ENCODE measurements at places on chromosomes 3 and 15.

DNA sequence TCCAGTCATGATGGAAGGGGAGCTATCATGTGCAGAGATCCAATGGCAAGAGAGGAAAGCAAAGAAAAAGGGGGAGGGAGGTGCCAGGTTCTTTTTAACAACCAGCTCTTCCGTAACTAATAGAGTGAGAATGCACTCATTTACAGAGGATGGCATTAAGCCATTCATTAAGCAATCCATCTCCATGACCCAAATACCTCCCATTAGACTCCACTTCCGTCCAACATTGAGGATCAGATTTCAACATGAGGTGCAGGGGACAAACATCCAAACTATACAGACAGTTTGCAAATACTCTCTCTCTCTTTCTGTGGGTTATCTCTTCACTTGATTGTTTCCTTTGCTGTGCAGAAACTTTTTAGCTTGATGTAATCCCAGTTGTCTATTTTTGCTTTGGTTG, 21.2 kb downstream of the ZDHHC23 start:
- DNase-seq = no peak

GRCh38 chr15:42121682-42122081, 27.3 kb upstream of the PLA2G4D start:
- no peak for DNase-seq

GRCh38 chr3:181901626-181902025, 189.9 kb downstream of the SOX2 start:
- no peak for DNase-seq

DNA sequence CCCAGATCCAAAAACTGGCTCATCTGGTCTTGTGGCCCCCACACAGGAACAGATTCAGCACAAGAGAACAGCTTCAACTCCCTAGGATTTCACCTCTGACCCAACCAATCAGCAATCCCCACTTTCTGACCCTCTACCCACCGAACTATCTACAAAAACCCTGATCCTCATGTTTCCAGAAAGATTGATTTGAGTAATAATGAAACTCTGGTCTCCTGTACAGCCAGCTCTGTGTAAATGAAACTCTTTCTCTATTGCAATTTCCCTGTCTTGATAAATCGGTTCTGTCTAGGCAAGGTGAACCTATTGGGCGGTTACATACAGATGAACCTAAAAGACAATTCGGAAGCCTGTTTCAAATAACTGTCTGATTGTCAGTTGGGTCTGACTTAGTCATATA, 847.6 kb upstream of the ALCAM start:
- no peak for DNase-seq

- DNase-seq = peak; percentile 36
These were observed 222.9 kb downstream of the TPRG1 start for GRCh38 chr3:189394599-189395121.

DNA sequence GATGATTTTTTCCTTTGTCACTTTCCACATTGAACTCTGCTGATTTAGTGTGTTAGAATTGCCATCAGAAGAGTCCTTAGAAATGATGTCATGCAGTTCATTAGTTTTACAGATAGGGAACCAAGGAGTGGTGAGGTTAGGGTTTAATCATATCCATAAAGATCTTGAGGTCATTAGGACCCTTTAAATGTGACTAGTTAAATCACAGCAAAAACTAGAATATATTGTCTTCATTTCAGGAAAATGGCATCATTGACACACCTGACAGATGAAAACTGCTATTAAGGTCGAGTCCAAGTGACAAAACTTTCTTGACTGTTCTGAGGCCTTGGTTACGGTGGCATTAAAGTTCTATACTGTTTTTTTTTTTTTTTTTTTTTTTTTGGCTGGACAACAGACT, 50.5 kb downstream of the MBNL1 start:
- no peak for DNase-seq

- no peak for DNase-seq
These were observed 77.8 kb upstream of the LPP start for GRCh38 chr3:188076176-188076575.

DNA sequence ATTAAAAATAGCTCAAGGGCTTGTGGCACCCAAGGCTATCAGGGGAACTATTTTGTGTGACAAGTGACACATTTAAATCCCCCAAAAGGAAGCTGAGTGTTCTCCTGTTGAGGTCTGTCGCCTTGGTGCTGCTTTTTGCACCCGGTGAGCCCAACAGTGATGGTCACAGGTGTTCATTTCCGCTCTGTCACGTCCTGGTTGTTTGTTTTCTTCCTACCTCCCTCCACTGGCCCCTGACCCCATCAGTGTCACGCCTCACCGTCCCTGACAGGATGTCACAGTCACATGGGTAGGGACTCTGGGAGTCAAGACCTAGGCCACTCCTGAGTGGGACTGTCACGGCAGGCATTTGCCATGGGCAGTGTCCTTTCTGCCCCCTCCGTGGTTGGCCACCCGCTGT, 11.2 kb downstream of the SLCO3A1 start:
- no peak for DNase-seq

GRCh38 chr3:45830121-45830520, 11.8 kb downstream of the LZTFL1 start:
- DNase-seq = no peak

DNA sequence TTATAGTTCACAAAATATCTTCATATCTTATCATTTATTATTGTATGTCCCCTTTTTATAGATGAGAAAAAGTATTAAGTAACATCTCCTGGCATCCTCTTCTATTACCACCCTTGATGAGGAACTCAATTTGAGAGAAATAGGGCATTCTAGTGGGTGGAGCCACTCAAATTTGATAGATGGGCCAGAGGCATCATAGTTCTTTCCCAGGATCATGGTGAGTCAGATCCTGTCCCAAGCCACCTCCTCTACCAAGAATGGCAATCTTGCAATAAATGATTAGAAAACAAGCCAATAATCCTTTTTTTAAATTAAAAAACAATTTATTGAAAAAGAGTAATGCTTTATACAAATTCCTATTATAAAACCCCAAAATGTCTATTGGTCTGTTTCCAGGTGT, 16.8 kb downstream of the CLDN1 start:
- no peak for DNase-seq

- peak; percentile 67 for DNase-seq
These were observed 17.8 kb upstream of the FGF12 start for GRCh38 chr3:192745150-192745549.

GRCh38 chr15:42084465-42085235, 9.7 kb downstream of the PLA2G4D start:
- peak; percentile 63 for DNase-seq

DNA sequence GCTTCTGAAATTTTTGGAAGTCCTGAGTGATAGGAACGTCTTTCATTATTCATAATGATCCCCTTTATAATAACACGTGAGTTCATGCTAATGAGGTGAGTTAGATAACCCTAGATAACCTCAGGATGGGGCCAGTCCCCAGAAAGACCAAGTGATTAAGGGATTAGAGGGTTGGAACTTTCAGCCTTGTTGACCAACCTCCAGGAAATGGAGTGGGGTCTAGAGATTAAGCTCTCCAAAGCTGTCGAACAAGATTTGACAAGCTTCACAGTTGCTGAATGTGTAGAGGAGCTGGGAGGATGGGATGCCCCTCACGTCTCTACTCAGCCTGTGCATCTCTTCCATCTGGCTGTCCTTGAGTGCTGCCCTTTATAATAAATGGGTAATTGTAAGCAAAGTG, 107.1 kb downstream of the ZMAT3 start:
- DNase-seq = no peak

DNA sequence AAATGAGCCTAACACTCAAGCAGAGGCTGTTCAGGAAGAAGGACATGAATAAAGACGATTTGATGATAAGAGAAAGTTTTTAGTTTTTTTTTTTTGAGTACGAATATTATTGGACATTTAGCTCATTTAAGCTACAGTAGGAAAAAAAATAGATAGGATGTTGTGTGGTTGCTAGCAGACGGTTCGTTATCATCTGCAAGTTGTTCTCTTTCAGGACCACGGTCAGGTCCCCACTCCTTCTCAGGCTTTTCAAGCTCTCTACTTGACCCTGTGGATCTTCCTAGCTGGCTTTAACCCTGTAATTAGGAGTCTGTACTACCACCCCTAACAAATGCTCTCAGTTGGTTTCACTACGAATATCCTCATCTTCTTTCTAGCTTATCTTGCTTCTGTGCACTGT, 1.1 kb downstream of the KCNH8 start:
- DNase-seq = no peak

- DNase-seq = no peak
These were observed 33.0 kb downstream of the GOLIM4 start for GRCh38 chr3:168062679-168063078.

GRCh38 chr3:100578646-100579045, 30.8 kb upstream of the ADGRG7 start:
- DNase-seq = no peak

DNA sequence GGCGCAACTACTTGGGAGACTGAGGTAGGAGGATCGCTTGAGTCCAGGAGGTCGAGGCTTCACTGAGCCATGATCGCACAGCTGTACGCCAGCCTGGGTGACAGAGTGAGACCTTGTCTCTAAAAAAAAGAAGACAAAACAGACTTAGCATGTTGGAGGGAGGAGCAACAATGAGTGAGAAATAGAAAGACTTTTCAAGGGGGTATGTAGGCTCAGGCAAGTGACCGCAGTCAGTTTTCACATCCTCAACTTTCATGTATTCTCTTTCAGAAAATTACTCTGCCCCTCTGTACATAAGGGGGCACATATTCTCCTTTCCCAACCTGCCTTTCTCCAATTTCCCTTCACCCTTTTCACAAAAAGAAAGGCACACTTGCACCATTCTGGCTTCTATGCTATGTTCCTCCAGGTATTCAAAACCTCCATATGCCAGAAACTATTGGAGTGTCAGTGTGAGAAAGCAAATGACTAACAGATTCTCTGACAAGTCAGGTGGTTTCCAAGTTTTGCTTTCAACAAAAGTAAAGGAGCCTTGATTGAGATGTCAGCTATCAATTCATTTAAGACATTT, 7.6 kb downstream of the NSUN3 start:
- DNase-seq = no peak

DNA sequence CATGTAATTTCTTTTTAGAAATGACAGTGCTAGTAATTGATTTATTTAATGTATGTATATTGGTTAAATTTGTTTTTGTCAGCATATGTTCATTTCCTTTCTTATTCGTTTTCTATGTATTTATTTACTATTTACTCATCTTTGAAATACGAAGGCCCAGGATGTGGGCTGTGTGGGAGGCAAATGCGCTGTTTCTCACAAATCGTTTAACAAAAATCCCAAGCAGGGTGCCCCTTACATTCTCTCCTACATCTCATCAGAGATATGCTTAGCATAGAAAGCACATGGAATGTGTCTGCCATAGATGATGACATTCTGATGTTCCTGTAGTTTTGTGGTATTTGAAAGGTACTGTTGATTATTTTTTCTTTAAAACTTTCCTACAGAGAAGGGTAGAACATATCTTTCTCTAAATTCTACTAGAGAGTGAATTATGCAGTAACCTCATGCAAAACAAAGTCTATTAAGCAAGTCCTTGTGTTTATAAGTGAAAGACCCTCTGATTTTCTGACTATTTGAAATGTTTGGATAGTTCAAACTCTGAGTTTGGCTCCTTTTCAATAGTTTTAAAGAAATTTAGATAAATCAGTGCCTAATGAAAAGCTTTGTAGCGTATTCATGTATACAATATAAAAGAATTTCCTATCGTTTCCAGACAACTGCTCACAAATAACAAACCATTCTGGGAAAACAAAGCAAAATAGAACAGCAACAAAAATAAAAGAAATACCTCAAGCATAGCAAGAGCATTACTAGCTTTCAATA, 111.1 kb upstream of the VGLL3 start:
- DNase-seq = no peak

DNA sequence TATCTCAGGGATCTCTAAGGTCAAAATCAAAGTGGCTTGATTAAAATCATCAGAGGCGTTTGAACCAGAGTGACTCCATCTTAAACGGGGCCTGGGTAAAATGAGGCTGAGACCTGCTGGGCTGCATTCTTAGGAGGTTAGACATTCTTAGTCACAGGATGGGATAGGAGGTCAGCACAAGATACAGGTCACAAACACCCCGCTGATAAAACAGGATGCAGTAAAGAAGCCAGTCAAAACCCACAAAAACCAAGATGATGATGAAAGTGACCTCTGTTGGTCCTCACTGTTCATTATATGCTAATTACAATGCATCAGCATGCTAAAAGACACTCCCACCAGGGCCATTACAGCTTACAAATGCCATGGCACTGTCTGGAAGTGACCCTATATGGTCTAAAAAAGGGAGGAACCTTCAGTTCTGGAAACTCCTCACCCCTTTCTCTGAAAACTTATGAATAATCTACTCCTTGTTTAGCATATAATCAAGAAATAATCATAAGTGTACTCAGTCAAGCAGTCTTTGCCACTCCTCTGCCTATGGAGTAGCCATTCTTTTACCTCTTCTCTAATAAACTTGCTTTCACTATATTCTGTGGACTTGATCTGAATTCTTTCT, 143.3 kb upstream of the SLCO3A1 start:
- no peak for DNase-seq

- DNase-seq = peak; percentile 80
These were observed 4.4 kb upstream of the CLDN11 start for GRCh38 chr3:170414202-170414663.

GRCh38 chr3:124161448-124161847, 169.5 kb upstream of the ROPN1 start:
- DNase-seq = no peak

DNA sequence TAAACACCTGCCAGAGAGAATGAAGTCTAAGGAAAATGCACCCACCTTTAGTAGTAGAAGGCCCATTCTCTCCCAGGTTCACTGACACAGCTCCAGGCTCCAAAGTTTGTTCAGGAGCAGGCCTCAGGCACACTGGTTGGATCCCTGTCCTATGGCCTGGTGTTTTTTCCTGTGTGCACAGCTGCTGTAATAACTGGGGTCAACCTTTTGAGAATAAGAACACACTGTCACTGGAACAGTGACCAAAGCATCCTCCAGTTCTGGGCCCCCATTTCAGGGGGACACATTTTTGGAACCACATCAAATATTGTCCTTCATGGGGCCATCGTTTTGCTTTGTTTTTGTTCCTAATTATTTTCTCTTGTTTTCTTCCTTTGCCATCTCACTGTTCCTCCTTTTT, 95.8 kb downstream of the ARNT2 start:
- no peak for DNase-seq

DNA sequence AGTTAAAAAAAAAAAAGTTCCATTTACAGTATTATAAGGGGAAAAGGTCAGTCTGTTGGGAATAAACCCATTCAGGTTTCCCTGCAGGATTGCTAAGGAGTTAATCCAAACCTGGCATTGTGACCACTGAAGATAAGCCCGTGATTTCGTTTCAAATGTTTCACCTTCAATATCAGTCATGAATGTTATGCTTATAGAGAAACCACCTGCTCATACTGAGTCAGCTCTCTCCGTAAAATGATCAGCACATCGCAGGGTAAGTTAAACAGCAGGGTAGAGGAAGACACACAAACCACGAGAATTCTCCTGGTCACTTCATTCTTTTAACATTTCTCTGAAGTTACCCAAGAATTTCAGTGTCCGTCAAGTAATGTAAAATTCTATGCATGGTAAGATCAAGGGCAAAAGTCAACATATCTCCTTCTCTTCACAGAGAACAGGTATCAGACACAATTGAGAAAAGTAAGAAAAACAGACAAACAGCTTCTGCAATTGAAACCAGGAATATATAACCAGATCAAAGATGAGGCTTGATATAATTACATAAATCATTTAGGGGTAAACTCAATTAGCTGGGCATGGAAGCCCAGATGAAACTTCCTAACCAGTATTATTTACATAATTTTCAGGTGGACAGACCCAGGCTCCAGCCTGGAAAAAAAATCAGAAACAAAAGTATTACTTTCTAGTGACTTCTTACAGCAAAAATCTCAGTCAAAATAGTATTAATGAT, 67.6 kb upstream of the ARHGEF3 start:
- no peak for DNase-seq

GRCh38 chr3:17905996-17906395, 163.6 kb upstream of the TBC1D5 start:
- DNase-seq = no peak

All from NCI-H774 (cell line).